ENCODE measurements at places on chromosomes 2 and 18.
A peak's percentile ranks its signal among the peaks of the same experiment; 100 is the strongest.

DNA sequence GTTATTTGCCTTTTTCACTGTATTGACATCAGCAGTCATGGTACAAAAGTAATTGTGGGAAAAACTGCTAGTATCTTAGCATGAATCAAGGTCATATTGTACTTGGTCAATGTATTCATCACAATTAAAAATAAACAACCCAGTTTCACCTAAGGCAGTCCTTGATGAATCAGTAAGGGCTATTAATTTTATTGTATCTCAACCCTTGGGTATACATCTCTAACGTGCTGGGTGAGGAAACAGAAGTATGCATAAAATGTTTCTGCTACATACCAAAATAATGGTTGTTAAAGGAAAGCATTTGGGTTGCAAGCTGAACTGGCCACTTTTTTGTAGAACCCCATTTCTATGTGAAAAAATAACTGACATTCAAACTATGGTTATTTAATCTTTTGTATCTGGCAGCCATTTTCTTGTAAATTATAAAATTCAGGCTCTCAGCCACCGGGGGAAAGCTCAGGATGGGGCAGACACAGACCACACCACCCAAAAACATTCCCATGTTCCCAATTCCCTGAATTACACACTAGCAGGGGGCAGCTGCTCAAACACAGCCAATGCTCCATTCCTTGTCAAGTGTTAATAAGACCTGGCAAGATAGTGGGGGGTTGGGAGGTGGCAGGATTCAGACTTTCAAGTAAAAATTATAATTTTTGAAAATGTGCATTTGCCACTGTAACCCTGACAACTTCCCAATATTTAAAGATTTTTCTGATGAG, 49.3 kb downstream of the OLA1 start:
- no peak for DNase-seq

- DNase-seq: no peak
Observed at GRCh38 chr2:50584185-50584584, 447.7 kb downstream of the NRXN1 start.

DNA sequence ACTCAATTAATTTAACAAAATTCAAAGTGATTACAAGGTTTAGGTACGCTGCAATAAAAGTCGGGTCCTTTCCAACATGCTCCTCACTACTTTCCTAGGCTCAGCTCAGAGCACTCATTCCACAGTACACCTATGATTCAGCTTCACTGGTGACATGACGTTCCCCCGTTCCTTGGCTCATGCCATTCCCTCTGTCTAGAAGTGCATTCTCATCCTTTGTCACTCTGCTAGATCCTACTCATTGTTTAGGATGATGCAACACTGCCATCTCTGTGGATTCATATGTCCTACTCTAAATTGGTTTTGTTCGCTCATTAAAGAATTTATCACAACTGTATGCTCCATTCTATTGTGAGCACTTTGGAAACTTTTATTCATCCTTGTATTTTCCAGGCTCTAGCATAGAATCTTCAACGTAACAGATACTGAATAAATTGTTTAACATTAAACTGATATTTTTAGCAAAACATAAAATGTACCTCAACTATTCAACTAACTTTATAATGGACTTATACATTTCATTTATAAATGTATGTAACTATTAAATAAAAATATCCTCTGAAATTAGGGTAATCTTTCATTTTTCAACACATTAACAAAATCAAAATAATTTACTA, 78.6 kb downstream of the FAM228A start:
- no peak for DNase-seq

DNA sequence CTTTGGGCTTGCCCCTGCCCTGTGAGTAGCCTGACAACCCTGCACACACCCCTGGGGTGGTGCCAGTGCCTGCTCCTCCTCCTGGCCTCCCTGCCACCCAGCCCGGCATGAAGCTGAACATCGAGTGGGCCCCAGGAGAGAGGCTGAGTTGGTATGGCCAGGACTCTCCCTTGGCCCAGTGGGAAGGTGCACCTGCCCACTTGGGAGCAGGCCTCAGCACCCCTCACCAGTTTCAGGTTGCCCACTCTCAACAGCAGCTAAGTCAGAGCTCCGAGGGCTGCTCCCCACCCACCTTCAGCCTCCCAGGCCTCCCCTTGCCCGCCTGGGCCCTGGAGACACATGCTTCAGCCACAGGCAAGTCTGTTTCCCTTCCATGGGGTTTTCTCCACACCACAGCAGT, 203.1 kb downstream of the KLHL29 start:
- no peak for DNase-seq

GRCh38 chr2:19607931-19608771, 249.7 kb upstream of the OSR1 start:
- DNase-seq: no peak

DNA sequence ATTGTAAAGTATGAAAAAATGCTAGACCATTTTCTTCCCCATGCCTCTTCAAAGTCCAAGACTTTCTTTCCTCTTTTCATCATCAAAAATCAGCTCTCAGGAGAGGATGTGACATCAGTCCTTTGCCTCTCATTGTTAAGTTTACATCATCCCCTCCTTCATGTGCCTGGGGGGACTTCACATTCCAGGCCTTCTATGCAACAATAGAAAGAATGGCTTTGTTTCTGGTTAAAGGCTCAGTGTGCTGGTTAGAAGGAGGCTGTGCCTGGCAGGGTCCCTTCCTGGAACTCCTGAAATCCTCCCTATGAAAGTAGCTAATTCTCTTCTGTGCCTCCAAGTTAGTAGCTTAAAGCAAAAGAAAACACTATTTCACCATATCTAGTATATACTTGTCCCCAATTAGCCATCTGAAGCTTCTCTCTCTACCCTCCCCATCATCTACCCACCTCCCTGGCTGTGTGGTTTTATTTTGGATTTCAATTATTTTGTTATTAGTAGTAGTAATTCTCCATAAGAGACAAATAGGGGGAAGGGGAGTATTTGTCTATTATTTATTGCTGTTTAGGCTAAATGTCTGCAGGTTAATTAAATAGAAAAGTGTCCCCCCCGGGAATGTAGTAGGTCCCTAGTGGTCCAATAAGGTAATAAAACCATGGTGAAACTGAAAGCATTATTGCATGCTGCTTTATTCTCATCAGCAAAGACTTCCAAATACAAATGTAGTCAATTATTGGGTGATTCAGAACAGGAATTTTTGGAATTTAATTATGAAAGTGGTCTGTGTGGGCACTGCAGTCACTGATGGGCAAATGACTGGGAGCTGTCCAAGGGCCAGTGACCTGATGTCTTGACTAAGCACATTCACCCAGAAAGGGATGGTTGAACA, 69.0 kb downstream of the CPO start:
- DNase-seq: no peak

DNA sequence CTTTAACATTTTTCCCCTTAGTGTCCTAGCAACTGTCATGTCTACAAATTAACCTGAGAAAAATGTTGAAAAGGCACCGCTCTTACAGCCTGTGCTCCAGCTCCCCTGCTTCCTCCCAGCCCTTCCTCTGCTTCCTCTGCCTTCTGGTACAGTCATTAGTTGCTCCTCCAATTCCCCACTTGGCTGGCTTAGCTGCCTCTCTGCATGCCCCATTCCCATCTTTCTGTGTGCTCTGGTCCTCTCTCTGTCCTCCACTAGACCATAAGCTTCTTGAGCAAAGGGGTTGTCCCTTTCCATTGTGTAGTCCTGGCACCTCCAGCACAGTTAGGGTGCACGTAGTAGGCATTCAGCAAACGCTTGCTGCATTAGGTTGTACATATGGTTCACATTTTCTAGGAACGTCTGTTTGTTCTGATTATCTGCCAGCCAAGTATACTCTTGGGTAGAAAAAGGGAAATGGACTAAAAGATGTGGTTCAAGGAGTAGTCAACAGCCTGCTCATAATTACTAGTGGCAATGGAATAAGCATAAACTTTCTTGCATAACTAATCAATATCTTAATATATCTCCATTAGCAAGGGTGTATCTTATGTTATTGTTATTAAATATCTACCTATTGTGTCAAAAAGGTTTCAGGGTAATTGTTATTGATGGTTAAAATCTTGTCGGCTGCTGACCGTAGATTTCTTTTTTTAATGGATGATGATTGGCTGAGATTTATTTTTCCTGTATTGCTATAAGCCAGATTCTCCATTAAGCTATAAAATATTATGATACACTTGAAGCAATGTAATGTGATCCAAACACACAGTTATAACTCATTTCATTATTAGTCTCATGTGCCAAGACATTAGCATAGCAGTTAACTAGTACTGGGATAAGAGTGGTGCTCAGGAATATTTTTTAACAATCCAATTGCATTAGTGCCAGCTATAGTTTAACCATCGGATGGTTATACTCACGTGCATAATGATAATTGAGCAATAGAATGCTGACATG, 340.1 kb downstream of the SLC4A3 start:
- DNase-seq: no peak

- peak; percentile 26 for DNase-seq
Observed at GRCh38 chr2:136375017-136375901, 257.3 kb upstream of the CXCR4 start.

GRCh38 chr2:203989521-203989920, 53.0 kb downstream of the ICOS start:
- no peak for DNase-seq

DNA sequence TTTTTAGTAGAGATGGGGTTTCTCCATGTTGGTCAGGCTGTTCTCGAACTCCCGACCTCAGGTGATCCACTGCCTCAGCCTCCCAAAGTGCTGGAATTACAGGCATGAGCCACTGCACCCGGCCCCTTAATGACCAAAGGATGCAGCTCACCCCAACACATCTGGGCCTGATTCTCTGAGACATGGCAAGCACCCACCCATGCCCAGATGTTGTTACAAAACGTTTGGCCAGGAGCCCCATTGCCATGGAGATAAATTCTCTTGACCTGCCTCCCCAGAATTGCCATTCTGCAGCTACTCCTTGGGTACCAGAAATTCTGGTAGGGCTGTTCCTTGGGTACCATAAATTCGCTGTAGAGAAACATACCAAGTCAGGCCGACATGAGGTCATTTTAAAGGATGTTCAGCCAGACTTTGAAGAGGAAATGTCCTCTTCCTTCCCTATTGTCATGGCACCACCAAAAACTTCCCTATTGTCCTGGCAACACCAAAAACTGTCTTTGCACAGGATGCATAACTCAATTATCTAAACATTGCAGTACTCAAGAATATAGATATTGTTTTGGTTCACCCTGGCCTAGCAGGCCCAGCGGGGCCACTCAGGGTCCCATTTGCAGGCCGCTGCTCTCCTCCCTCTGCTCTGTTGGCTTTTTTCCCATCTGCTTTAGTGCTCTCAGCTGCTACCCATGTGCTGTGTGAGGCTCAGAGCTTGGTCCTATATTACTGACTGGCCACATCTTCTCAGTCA, 160.9 kb upstream of the TTC39C start:
- DNase-seq: peak; percentile 26

DNA sequence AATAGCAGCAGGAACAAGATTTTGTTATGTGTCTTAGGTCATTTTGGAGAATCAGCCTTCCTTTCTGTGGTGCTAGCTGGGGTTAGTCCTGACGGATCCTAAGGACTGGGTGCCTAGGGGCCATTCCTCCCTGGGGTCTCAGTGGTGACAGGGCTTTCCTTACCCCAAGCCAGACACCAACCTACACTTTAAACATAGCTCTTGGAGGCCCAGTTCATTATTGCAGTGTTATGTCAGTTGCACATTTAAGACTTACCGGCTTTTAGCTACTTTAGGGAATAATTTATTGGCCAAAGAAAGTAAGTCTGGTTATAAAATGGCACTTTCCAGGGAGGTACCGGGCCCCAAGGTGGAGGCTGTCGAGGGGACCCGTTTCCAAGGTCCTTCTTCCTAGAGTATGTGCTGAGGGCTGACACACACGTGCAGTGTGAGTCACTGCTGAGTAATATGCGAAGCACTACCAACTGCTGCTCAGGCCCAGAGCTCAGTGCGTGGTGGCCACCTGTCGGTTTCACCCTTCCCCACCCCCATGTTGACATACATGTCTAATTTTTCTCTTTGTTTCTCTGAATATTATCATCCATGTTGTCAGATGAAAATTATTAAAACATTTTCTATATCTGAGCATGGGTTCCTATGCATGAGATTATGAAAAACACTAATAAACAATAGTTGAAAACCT, 37.0 kb upstream of the GRHL1 start:
- no peak for DNase-seq

GRCh38 chr2:7902251-7902765, 779.5 kb upstream of the ID2 start:
- no peak for DNase-seq

- no peak for DNase-seq
Observed at GRCh38 chr2:26448651-26449050, 29.3 kb downstream of the OTOF start.

DNA sequence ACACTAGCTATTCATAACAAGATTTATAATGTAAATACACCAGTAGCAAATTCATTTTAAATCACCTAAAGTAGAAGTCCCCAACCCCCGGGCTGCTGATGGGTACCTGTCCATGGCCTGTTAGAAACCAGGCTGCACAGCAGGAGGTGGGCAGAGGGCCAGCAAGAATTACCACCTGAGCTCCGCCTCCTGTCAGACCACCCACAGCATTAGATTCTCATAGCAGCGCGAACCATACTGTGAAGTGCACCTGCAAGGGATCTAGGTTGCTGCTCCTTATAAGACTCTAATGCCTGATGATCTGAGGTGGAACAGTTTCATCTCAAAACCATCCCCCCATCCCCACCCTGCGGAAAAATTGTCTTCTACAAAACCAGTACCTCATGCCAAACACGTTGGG, 71.3 kb downstream of the KANSL1L start:
- no peak for DNase-seq

DNA sequence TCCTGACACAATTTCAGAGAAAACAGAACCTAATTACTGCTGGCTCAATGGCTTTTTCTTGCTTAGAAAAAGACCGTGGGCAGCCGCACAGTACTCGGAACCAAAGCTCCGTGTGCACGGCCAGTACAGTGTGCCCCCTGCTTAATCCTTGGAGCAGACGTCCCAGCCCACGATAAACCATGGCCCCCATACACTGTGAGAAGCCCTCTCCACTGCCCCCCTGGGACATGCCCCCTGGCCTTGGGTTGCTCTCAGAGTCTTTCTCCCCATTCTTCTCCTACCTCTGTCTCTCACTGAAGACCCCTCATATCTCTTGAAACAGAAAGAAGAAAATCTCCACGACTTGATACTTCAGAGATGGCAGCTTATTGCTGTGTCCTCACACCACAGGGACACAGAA, 44.0 kb downstream of the CYP26B1 start:
- no peak for DNase-seq
